ENCODE measurements at places on chromosomes 12 and 14.

- no peak for DNase-seq
Observed at GRCh38 chr14:42488965-42489364, 882.3 kb downstream of the LRFN5 start.

- no peak for DNase-seq
Observed at GRCh38 chr14:99579120-99579836, 24.7 kb downstream of the CCDC85C start.

GRCh38 chr12:88383405-88383804 is 196.9 kb downstream of the KITLG start:
- no peak for DNase-seq

- no peak for DNase-seq
Observed at GRCh38 chr12:10339053-10339840, 31.6 kb downstream of the KLRD1 start.

GRCh38 chr14:97703006-97703760 is 906.0 kb downstream of the VRK1 start:
- DNase-seq, result no peak

DNA sequence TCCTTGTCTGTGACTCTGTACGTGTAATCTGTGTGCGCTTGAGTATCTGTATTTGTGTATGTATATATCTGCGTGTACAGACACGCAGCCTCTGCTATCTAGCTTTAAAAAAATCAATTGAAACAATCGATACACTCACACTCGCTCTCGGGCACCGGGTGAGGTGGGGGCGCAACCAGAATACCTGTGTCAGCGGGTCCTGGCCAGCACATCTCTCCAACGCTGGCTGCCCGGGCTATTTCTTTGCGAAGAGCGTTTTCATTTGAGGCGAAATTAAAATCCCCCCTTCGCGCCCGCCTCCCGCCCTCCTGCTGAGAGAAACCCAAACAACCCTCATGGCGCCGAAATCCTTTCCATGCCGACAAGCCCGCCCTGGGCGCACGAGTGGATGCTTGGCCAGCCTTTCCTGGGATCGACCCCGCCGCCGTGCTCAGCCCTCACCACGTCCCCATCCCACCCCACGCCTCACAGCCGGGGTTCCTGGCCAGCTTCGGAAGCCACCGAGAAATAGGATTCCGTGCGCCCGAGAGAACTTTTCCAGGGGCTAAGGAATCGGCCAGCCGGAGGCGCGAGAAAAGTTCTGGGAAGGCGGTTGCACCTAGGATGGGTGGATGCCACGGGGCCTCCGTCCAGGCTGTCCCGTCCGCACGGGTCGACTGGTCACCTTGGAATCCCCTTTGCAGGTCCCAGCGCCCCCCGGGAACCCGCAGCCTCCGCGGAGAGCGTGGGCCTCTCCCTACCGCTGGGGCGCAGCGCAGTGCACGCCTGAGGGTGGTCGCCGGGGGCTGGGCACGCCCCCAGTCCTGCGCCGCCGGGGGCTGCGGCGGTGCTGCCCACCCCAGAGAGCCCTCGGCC is 1.0 kb downstream of the ZDHHC22 start:
- DNase-seq, result no peak

DNA sequence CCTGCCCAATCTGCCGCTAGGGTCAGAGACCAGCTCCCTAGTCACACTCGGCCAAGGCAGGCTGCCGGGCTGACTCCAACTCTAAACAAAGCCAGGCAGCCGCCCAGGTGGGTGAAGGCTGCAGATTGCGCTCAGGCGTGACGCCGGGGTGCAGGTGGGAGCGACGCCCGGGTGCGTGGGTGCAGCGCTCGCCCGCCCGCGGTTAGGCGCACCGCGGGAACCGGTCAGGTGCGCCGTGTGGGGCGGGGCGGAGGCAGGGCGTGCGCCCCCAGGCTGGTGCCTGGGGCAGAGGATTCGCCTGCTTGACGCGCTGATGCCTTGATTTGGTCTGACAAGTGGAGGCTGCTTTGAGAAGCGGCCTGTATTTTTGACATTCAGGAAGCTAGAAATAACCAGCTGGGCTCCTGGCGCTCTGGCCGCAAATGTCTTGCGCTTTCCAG is 126.7 kb upstream of the HIF1A start:
- DNase-seq, result no peak

DNA sequence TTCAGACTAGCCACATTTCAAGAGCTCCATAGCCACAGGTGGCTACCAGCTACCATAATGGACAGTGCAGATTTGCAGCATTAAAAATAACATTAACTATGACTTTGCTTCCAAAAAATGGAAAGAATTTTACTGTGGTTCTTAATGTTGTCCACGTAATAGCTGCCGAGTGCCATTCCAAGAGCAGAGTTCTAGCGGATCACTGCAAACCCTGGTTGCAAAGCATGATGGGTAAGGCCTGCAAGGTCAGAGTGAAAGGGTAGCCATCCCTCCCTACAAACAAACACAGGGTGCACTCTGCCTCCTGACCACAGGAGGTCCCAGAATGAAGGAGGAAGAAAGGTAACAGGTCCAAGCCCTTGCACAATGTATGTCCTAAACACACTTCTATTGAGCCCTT is 157.6 kb downstream of the DPF3 start:
- no peak for DNase-seq

Data from central memory CD8-positive, alpha-beta T cell (primary cell).